ENCODE measurements at places on chromosomes 11 and 22. TPM values are rescaled to one million over a fixed set of nuclear protein-coding genes. Genes with fewer than 3 reads are reported as not detected.

The CHCHD10 gene
- polyA plus RNA-seq, result 70.6 TPM

The JAM3 gene
- polyA plus RNA-seq, result 17.6 TPM

The SHANK2 gene
- polyA plus RNA-seq, result not detected

The MAJIN gene
- 0.39 TPM for polyA plus RNA-seq

The SLC5A4 gene
- not detected for polyA plus RNA-seq

The GDPD4 gene
- not detected for polyA plus RNA-seq

The NTM gene
- polyA plus RNA-seq, result not detected

The OR52N4 gene
- 0.75 TPM for polyA plus RNA-seq

All from IgD-negative memory B cell (primary cell).